Fibroblast of villous mesenchyme (primary cell): ENCODE measurements at places on chromosomes 11 and 22.

DNA sequence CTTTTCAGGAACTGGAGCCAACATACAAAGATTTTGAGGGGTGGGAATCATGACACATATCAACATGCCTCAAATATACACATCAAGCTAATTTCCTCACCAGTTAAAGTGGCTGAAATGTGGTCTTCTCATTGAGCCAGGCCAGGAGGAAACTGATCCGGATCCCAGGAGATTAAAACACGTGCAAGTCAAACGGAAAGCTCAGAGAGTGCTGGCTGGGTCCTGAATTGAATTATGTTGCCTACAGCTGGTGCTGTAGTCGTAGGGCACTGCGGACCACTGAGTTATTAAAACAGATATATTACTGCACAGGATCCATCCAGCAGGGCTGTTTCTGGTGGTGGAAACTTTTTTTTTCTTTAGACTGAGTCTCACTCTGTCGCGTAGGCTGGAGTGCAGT, 14.1 kb upstream of the WNT7B start:
- no peak for DNase-seq

DNA sequence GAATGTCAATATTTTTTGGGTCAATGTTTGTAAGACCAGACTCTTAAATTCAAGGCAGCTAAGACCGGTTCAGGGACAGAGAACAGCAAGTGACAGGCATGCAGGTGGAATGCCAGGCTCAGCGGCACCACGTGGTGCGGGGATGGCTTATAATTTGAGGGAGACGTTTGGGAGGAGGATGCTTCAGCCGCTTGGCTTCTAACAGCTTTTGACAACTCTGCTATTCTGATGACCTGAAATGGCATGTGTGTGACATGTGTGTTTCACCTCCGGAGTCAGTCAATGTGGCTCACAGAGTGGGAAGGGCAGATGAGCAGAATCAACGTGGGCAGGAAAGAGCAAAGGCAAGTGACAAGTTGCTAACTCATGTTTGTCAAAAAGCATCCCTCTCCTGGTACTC, 228.3 kb downstream of the KIRREL3 start:
- DNase-seq = no peak

DNA sequence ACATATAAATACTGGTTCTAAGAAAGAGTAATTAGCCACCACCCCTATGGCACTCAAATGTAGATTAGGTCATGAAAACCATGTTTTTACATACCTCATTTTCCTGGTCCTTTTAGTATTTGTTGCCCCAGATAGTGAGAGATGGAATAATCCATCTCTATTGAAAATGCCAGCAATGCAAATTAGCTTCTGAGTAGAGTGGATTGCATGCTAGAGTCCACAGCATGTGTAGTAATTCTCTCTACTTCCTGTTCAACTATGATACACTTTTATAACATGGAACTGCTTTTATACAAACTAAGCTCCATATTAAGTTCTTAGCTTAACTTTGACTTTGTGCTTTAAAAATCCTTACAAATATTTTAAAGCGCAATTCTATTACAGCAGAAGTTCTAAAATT, 73.2 kb downstream of the TRPC6 start:
- DNase-seq = no peak

GRCh38 chr11:3970108-3970507, 114.6 kb downstream of the STIM1 start:
- DNase-seq = no peak

DNA sequence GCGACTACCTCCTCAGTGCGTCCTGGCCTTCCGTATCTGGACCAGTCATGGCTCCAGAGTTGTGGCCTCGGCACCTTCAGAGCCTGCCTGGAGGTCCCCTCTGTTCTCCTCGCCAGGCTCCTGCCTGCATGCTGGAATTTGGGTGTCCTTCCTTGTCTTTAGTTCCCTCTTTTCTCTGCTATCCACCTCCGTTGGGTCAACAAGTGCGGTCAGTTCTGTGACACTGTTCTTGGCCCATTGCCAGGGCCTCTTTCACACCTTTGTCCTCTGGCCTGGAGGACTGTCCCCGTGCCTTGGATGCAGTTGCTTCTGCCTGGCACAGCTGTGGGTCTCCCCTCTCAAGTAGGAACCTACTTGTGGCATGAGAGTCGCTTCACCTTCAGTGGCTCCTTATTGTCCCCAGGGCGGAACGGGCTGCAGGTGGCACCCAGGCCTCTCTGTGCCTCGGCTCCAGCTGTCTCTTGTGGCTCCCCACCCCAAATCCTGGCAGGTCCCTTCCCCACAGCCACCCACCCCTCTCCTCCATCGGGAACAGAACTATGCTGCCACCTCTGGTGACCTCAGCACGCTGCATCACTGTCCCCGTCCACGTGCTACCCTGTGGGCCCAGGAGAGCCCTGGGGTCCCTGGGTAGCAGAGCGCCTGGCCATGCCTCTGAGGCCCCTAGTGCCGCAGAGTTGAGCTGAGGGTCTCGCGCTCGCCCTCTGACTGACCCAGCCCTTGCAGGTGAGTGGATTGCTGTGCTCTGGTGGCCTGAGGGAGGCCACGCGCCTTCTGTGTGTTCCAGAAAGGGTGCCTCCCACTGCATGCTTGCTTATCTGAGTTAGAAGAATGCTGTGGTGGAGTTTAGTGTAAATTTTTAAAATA, 4.7 kb downstream of the DGCR8 start:
- no peak for DNase-seq

GRCh38 chr11:134041791-134042696, 26.8 kb upstream of the JAM3 start:
- peak; percentile 38 for DNase-seq

- no peak for DNase-seq
Observed at GRCh38 chr11:4577761-4578160, 3.8 kb upstream of the OR52I2 start.

- no peak for DNase-seq
Observed at GRCh38 chr11:123406441-123407129, 23.5 kb upstream of the GRAMD1B start.

DNA sequence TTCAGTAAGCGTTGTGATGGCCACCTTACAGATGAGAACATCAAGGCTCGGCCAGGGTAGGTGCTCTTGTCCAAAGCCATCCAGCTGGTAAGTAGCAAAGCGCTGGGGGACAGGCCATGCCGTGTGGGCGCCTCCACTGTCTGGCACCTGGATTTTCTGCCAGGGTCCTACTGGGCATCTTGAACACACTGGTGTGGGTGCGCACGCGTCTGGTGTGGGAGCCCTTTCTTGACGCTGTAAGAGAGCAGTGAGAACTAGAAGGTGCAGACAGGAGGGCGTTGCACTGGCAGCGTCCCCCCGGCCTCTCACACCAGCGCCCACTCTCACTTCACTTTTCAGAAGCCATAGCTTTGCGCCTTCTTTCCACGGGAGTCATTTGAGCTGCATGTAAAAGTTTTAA, 296.6 kb downstream of the TBC1D22A start:
- DNase-seq = no peak

- no peak for DNase-seq
Observed at GRCh38 chr22:31288496-31289240, 3.6 kb downstream of the PIK3IP1 start.

- peak; percentile 63 for DNase-seq
Observed at GRCh38 chr22:46845296-46846149, 83.1 kb downstream of the TBC1D22A start.

GRCh38 chr11:125168918-125169456, 4.4 kb downstream of the PKNOX2 start:
- peak; percentile 70 for DNase-seq

DNA sequence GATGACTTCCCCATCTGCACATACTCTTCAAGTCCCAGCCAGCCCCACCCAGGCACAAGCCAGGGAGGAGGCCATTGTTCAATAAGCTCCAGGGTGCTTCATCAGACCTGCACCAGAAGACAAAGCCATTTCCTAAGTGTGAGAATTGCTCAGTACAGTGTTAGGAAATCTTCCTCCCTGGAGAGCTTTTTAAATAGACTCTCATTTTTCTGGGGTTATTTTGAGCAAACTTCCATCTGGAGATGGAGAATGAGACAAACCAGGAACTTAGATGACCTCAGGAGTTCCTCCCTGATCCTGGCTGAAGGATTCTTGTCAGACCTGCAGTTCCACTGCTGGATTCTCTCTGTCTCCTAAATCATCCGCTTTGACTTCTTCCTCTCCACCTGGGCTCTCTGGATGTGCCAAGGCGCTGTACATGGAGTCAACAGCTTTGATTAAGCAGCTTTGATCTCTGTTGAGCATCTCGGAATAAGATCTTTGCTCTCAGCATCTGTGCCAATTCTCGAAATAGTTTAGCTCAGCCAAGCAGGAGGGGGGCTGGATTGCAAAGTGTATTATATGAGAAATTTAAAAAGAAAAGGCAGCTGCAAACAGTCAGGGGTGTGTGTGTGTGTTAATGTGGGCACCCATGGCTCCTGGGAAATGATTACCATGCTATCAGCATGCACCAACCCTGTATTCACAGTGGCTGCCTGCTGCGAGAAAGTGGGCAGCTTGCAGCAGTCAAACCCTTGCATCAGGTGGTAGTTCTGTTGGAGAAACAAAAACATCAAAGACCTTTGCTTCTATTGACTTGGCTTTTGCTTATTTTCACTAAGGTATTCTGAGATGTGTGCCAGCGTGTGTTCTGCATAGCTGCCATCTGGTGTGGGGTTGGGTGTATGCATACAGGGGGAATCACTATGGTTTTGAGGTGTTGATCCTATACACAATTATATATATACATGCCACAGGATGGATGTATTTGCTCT, 70.2 kb upstream of the NAV2 start:
- peak; percentile 33 for DNase-seq

DNA sequence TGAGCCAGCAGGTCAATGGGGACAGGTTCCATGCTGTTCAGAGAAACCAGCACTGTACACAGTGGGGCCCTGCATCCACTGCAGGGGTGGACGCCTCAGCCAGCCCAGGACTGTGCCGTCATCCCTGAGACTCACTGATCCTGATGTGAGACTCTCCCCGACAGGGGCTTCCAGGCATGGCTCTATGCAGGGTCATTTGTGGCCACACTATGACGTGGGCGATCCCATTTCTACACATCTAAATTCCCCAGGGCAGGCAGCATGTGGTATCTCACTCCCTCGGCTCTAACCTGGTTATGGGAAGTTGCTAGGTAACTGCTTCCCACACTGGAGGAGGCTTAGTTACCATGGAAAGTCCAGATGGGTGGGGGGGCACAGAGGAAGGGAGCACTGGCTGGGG, 14.2 kb upstream of the FAM83F start:
- DNase-seq = no peak

DNA sequence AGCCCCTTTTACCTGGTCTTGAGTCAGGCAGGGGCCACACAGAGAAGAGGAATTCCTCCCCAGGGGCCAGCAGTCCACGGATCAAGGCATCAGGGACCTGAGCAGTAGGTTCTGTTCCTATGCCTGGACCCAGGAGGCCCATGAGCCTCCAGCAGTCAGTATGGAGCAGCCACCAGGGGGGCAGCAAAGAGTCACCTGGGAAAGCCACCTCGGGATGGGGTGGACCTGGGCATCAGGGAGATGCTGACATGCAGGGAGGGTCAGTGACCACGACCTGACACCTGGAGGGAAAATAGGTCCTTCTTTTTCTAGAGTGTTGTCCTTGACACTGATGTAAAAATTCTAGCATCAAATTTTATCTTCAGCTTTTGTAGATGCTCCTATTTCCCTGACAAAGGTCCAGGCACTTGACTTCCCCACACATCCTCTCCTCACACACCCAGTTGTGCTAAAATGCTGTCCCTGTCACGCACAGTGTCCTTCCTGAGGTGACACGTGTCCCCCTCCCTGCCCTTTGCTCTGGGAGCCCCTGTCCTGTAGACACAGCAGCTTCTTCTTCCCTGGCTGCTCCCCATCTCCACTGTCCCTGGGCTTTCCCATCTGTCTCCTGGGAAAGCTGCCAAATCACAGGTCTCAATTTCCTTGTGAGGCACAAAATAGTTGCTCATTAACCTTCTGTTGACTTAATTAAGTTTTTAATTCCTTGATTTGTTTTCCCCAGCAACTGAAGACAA, 70.0 kb upstream of the IGLL5 start:
- DNase-seq = no peak

- no peak for DNase-seq
Observed at GRCh38 chr22:19064354-19065054, 57.7 kb downstream of the DGCR2 start.

- peak; percentile 48 for DNase-seq
Observed at GRCh38 chr11:17012712-17013547, 1.3 kb downstream of the PLEKHA7 start.

DNA sequence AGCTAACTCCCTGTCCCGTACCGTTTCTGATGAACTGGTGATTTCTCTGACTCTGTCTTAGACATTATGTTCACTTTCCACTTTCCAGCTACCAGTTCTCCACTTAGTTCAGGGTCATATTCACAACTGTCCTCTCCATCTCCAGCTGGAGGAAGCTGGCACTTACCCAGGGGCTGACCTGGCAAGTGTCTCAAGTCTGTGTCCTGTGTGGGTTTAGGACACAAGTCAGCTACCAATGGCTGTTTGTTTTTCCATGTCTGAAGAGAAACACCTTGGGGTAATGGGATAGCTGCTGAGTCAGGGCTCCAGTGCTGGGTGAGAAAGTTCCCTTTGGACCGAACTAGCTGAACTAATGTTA, 134.4 kb downstream of the CSNK2A3 start:
- no peak for DNase-seq

- DNase-seq = peak; percentile 26
Observed at GRCh38 chr22:44129619-44129976, 51.1 kb upstream of the PARVG start.

DNA sequence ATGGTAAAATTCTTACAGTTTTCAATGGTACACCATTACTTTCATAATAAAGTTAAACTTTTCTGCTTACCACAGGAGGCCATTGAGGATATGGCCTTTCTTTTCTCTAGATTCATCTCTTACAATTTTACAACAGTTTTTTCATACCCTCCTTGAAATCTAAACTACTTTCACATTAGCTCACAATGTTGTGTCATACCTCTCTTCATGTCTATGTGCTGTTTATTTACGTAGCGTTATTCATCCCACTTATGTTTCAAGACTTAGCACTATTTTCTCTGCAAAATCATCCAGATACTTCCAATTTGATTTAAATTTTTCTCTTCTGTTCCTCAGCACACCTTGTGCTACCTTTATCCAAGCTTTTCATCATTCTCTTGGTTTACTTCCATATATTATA, 123.3 kb downstream of the METTL15 start:
- peak; percentile 46 for DNase-seq

DNA sequence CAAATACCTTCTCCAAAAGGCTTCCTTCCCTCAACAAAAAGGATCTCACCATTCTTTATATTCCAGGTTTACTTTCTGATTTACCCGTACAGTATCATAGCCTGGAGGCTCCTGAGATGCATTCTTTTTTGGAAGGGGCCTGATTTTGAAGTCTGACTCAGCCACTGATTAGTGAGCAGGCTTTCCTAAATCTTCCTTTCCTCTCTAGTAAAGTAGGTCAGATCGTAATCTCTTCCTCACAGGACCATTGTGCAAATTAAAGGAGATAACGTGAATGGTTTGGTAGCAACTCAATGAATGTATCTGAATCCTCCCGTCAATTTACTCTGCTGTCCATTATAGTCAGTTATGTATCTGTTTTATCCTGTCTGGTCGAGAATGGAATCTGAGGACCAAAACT, 227.7 kb upstream of the ANO5 start:
- DNase-seq = no peak
